Activated CD8-positive, alpha-beta memory T cell treated with anti-CD3 and anti-CD28 coated beads, Interleukin-2, amount 10 ng/mL, durations not matched to agents 7 days and 5 days (primary cell): ENCODE measurements at places on chromosomes 5 and 9.

- no peaks in the 10 kb centered on the region for H3K36me3 ChIP-seq
- no peaks in the 10 kb centered on the region for H3K4me1 ChIP-seq
- no peak for DNase-seq
- peaks cover 6% of the 10 kb centered on the region for H3K27me3 ChIP-seq
- no peak overlapping the region for H3K27ac ChIP-seq
Observed at GRCh38 chr5:122175091-122175490, 45.7 kb downstream of the ZNF474 start.

DNA sequence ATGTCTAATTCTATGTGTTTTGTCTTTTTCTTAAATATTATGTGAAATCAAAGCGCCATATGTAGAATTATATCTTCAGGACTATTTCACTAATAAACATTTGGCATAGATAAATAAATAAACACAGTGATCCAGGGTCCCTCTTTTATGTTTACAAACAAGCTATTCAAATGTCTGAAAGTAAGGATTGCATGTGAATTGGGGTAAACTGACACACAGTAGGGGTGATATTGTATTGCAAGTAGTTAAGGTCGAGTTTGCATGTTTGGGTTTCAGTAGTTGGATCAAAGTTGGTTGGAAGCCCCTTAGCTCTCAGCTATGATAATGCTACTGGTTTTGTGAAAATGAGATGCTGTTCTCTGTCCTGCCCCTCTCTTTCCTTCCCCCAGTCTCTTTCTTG, 11.4 kb downstream of the ISL1 start:
- no peaks in the 10 kb centered on the region for H3K36me3 ChIP-seq
- no peak overlapping the region for H3K27ac ChIP-seq
- peaks cover 70% of the 10 kb centered on the region for H3K27me3 ChIP-seq
- H3K4me3 ChIP-seq: no peak overlapping the region
- DNase-seq: no peak

GRCh38 chr5:159947708-159948358, 31.6 kb downstream of the ADRA1B start:
- DNase-seq: no peak
- no peaks in the 10 kb centered on the region for H3K36me3 ChIP-seq
- H3K4me1 ChIP-seq: peaks cover 5% of the 10 kb centered on the region
- H3K4me3 ChIP-seq: no peak overlapping the region
- no peak overlapping the region for H3K27ac ChIP-seq
- H3K27me3 ChIP-seq: peaks cover 33% of the 10 kb centered on the region

DNA sequence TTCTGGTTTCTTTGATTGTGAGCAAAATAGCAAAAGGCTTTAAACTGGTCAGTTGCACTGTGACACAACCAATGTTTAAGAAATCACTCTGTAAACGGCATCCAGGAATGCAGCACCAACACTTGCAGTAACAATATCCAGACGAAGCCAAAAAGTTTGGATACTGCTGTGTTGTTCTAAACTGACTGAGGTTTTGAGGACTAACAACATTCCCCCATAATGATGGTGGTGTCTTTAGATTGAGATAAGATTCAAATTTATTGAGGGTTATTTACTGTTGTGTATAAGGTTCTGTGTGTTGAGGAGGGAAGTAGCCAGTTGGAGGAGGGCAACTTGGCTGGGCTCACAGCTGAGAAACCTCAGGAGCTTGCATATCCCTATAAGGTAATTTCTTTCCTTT, 353.6 kb downstream of the BNC2 start:
- no peak overlapping the region for H3K4me3 ChIP-seq
- no peaks in the 10 kb centered on the region for H3K4me1 ChIP-seq
- DNase-seq: no peak
- H3K36me3 ChIP-seq: no peaks in the 10 kb centered on the region
